ENCODE measurements at places on chromosomes 1 and 21.

DNA sequence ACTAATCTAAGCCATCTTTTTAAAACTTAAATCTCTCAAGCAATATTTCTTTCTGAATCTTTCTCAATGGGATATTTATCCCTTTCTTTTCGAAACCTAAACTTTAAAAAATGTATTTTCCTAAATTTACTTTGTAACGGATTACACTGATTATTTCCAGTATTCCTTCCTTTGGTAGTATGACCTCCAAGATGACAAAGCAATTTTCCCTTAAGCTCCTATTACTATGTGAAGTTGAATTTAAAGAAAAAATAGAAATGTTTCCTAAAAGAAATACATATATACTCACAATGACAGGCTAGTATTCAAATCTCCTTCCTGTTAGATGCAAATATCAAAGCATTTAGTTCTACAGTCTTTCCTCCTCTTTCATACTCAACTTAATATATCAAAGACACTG, 15.8 kb downstream of the SCAF4 start:
- no peak for DNase-seq

GRCh38 chr1:36157115-36157903, 1.3 kb downstream of the MAP7D1 start:
- no peak for DNase-seq

- no peak for DNase-seq
These were observed 45.6 kb downstream of the KCNK1 start for GRCh38 chr1:233659495-233659894.

DNA sequence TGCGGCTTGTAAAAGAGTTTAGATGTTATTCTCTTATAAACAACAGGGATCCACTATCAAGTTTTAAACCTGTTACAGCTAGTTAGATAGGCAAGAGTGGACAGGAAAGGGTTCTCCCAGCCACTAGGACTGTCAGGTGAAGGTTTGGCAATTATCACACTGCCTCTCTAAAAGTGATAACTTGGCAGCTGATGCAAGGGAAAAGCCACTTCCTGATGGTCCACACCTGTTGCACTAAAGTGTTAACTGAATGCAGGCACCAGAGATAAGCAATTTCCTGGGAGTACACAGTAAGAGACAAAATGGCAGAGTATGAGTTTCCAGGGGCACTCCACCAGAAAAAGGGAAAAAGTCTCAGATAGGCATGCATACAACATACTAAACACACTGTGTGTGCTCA, 99.4 kb downstream of the VAV3 start:
- DNase-seq = no peak

DNA sequence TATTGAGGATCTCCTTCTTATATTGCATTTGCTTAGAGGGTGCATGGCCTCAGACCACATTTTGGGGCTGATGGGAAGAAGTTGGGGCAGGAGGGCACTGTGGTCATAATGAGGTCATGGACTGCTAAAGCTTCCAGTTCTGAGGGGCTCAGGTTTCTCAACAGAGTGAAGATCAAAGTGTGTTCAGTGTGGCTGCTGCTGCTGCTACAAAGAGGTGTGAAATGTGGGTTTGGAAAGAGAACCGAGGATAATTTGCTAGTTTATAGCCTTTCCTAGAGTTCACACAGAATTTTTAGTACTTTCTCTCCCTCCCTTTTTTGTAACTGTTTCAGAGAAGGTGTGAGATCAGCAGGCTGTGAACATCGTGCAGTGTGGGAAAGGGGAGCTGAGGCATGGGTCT, 73.3 kb downstream of the CACNA1E start:
- no peak for DNase-seq

- no peak for DNase-seq
These were observed 16.1 kb downstream of the C1orf52 start for GRCh38 chr1:85243372-85243771.

- no peak for DNase-seq
These were observed 1.0 kb upstream of the JAK1 start for GRCh38 chr1:64967381-64967780.

- DNase-seq = peak; percentile 67
These were observed 8.7 kb downstream of the ACAP3 start for GRCh38 chr1:1298861-1299685.

- no peak for DNase-seq
These were observed 579.2 kb downstream of the PTPRC start for GRCh38 chr1:199218065-199218464.

GRCh38 chr1:235908742-235909520, 42.2 kb upstream of the LYST start:
- no peak for DNase-seq

- no peak for DNase-seq
These were observed 21.9 kb upstream of the RABGGTB start for GRCh38 chr1:75764057-75764655.

DNA sequence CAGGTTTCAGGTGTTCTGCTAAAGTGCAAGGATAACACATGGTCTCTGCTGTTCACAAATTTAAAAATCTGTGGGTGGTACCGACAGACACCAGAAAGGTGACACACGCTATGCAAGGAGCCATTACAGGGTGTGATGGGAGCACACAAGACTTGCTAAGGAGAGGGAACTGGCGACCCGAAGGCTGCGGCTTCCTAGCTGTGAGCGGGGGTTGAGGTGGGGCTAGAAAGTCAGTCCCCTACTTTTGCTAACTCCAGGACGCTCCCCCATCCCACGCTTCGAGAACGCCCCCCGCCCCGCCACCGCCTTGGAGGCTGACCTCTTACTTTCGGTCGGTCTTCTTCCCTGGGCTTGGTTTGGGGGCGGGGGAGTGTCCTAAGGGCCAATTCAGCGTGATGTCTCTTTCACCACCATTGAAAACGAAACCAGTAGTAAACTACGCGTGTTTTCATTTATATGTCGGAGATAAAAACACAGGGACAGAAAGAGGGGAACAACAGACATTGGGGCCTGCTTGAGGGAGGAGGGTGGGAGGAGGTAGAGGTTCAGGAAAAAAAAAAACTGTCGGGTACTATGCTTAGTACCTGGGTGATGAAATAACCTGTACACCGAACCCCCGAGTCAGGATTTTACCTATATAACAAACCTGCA, 1.1 kb downstream of the CKS1B start:
- DNase-seq = peak; percentile 44

- DNase-seq = no peak
These were observed 258.4 kb upstream of the HOOK1 start for GRCh38 chr1:59556398-59556797.

GRCh38 chr1:26070296-26070962, 3.0 kb upstream of the TRIM63 start:
- no peak for DNase-seq

DNA sequence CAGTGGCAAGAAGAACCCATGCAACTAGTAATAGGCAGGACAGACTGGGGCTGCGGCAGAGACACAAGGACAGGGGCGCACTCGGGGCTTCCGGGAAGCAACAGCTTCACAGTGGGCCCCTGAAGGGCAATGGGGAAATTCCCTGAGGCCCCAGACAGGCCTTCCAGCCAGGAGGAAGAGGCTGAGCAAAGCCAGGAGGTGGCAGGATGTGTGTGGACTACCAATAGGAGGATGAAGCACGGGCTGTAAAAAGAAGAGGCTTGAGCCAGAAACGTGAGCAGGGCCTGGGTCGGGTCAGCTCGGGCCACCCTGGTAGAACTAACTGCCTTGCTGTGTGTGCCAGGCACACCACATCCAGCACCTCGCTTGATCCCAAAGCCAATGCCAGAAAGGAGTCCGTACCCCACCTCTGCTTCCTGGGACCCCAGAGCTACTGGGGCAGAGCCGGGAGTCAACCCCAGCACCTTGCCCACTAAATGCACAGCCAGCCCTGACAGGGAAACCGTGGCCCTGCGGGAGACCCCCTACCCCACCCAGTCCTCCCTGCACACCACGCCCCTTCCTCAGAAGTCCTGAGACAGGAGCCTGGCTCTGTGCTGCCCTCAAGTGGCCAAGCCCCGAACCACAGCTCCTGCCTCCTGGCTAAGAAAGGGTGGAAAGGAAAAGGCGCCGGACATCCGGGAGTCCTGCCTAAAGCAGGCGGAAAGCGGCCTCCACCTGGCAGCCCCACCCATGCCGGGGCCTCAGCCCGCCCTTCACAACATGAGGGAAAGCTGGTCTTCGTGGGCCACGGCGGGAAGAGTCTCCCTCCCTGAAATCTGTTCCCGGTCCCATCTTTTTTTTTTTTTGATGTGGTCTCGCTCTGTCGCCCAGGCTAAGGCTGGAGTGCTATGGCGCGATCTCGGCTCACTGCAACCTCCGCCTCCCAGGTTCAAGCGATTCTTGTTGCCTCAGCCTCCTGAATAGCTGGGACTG, 33.7 kb downstream of the TTC39A start:
- DNase-seq = peak; percentile 79

DNA sequence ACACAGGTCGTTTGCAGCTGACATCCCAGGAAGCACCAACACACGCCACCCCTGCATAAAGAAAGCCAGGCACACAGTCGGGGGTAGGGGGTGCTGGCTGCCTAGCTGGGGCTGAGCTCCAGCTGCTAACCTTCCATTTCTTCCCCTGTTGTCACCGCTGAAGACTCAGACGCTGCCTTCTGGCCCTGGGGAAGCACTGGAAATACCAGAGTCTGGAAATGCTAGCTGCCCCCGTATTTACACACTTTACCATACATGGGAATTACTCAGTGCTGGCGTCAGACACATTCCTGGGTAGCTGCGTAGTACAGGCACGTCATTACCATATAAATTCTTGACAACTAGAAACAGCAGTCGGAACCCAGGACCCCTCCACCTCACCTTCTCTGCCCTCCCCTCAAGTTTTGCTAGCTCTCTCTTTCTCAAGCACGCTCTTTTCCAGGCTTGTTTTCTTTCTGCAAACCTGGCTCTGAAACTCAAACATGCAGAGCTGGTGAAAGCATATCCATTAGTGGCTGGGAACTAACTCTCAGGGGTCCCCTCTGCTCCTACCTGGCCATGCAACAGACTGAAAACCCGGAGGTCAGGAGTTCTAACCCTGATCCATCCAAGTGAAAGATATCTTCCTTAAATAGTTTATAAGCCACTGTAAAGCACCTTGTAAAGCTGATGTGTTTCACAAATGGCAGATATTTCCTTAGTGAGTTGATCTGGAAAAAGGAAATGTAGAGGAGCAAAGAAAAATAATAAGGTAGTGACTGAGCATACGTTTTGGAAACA, 3.3 kb downstream of the CSRP1 start:
- DNase-seq = peak; percentile 26

GRCh38 chr21:14308234-14308633, 74.7 kb downstream of the HSPA13 start:
- no peak for DNase-seq

DNA sequence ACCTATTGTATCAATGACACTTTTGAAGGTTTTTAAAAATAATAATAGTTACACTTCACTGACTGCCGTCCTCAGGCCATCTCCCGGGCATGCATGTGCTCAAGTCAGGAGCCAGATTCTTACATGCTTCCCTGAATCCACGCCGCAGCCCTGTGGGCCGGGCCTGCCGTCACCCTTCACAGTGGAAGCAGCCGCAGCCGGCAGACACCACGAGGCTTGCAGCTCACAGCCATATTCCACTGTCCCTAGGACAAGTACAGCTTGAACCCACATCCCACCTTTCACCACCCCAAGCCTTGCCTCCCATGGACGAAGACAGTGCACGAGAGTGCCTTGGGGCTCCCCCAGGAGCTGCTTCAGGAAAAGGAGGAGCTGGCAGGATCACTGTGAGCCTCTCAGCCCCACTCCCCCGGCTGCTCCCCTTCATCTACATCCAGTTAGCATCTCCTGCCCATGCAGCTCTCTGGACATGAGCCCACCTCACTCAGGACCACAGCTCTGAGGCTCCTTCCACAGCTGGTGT, 77.2 kb downstream of the POFUT2 start:
- no peak for DNase-seq

DNA sequence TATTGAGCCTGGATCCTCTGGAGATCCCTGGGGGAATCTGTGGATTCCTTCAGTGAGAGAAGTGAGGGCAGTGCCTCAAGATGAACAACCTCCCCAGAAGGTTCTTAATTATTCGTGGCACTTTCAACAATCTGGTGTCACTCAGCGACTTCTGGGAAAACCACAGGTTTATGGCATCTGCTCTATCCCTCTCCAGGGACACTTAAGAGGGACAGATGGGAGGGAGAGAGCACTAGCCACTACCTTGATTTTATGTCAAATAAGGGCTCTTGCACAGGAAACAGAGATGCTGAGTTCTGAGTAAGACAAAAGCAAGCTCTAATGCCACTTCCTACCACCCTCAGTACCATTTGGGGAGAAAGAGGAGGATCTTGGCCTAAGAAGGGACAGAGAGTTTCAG, 21.2 kb upstream of the CHI3L1 start:
- no peak for DNase-seq

GRCh38 chr1:235892734-235893413, 26.2 kb upstream of the LYST start:
- DNase-seq = no peak

GRCh38 chr1:20723159-20723536, 5.3 kb upstream of the KIF17 start:
- DNase-seq = no peak

DNA sequence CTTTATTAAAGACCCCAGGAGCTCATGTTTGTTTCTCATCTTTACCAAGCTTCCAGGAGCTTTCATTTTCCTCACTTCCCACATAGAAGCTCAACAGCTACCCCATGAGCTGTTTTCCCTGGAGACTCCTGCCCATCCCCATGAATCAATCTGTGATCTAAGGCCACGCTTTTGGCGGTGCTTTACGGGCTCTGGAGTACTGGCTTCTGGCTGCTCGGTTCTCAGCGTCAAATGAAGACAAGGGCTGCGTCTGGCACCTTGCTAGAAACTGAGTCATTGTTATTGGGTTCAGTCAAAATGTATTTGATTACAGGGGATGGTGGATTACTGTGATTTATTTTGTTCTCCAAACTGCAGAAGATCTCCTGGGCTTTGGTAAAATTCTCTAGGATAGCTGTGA, 39.9 kb downstream of the ACP6 start:
- no peak for DNase-seq

- no peak for DNase-seq
These were observed 177.5 kb downstream of the ZZZ3 start for GRCh38 chr1:77504986-77505385.

DNA sequence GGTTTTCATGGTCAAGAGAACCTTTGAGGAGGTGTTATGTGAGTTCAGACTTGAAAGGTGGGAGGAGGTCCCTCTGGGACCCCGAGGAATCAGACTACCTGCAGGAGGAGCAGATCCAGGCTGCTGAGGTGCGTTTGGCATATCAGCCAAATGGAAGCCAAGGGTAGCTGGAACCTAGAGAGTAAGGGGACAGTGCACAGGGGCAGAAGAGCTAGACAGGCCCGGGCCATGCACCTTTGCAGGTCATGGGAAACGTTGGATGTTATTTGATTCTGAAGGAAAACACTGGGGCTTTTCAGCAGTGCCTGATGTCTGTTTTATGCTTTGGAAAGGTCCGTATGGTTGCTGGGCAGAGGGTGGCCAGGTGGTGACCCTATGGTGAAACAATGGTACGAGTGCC, 169.2 kb downstream of the PGBD5 start:
- no peak for DNase-seq

DNA sequence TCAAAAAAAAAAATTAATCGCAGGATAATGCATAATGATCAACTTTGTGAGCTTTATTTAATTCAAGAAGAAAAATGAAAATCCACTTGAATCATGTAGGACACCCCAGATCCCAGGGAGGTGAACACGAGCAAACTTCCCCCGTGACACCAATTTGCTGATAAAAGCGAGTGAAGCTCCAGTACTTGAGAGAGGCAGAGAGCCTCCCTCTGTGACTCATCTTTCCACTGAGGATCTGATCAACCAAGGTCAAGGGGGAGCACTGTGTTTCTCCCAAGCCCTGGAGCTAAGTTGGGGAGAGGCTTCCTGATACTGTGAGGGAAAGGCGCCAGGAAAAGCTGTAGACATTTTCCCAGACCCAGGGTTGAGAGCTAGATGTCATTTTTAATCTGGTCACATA, 160.9 kb downstream of the SLC44A5 start:
- DNase-seq = no peak

GRCh38 chr21:42135386-42136052, 64.4 kb downstream of the UMODL1 start:
- no peak for DNase-seq

Measured in SHP77 (cell line).